Activated CD4-positive, alpha-beta T cell treated with anti-CD3 and anti-CD28 coated beads, Interleukin-2, amount 10 ng/mL, durations not matched to agents 7 days and 5 days (primary cell): ENCODE measurements at places on chromosomes 1 and 21.
A peak's percentile ranks its signal among the peaks of the same experiment; 100 is the strongest.

- no peak for DNase-seq
Observed at GRCh38 chr1:147753081-147753480, 7.3 kb downstream of the GJA5 start.

- DNase-seq = no peak
Observed at GRCh38 chr1:54995013-54995760, 3.5 kb upstream of the BSND start.

GRCh38 chr1:928825-929661 lies 5.3 kb downstream of the SAMD11 start:
- DNase-seq = no peak

- DNase-seq = no peak
Observed at GRCh38 chr1:41340655-41341364, 20.4 kb upstream of the FOXO6 start.

DNA sequence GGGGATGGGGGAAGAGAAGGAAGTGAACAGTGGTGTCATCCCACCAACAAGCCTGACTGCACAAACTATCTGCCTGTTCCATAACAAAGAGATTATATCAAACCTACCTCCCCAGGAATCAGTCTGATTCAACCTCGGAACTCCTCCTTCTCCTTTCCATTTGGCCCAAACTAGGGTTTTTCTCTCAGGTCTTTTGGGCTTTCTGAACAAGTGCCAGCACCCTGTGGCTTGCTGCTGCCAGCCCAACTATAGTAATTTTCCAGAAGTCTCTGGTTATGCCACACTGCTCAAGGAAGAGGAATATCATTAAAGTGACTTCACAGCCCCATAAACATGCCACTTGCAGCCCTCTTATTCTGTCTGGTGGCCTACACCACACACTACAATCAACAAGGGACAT lies 70.5 kb downstream of the RGS7 start:
- no peak for DNase-seq

- DNase-seq = no peak
Observed at GRCh38 chr1:81950591-81951244, 150.0 kb downstream of the ADGRL2 start.

- DNase-seq = no peak
Observed at GRCh38 chr1:206772243-206772937, at the start of gene IL10. Gene IL10, minus strand, starts transcription at chr1:206772494. Its CDS starts 59 bp downstream, at chr1:206772435.

DNA sequence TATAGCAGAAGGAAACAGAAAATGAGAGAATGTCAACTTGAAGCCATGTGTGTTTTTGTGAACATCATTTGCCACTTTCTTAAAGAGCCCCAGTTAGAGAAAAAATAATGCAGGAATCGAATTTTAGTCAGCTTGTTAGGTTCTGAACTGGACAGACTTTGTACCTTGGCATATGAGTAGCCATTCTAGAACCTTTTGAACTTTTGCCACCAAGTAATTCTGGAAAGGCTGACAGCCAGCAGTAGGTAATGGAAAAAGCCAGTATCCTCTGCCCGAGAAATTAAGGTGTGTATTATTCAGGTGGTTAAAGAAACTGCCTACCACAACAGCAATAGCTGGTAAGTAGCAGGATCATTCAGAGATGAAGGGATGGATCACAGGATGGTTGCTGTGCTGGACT lies 20.7 kb downstream of the LRRC8D start:
- no peak for DNase-seq

DNA sequence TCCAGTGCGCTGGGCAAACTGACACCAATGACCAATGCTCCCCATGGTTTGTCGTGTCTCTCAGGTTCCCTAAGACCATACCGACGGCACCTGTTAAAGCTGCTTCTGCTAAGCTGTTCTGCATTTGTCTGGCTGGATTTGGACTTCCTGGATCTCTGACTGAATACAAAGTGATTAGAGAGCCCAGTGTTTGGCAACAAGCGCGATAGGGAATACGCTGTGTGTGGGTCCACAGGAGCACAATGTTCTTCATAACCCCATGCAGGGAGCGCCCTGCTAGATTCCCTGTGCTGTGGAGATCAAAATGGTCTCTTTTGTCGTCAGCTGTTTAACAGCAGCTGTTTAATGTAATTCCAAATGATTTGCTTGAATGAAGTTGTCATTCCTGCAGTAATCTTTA lies 26.0 kb upstream of the ESRRG start:
- no peak for DNase-seq

GRCh38 chr21:14923468-14923867 lies 141.3 kb downstream of the NRIP1 start:
- DNase-seq = no peak

GRCh38 chr1:91201176-91201575 lies 179.3 kb upstream of the ZNF644 start:
- no peak for DNase-seq

GRCh38 chr1:31010086-31010989 lies 55.2 kb downstream of the PUM1 start:
- peak; percentile 17 for DNase-seq
